ENCODE measurements at places on chromosomes 3 and 15. TPM values are rescaled to one million over a fixed set of nuclear protein-coding genes. Genes with fewer than 3 reads are reported as not detected.

GRCh38 chr3:16299746-16300145 lies 34.7 kb downstream of the OXNAD1 start:
- no peak for DNase-seq

ZNF35 gene
- total RNA-seq = 11.7 TPM

C3orf22 gene
- not detected for total RNA-seq

DNA sequence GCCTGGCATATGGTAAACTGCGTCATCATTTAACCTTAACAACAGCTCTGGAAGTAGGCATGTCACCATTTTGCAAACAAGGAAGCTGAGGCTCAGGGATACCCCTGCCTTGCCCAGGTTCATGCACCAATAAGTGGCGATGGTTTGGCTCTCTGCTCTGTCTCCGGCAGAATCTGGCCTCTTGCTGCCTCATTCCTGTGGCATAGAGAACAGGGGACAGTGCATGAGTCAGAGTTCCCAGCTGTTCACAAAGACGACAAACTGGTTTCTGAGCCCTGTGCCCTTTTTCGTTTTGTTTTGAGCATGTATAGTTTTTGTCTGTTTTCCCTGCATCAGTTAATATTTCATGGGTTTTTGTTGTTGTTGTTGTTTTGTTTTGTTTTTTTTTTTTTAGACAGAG lies 236.8 kb downstream of the OPA1 start:
- no peak for DNase-seq

GRCh38 chr3:162139841-162140240 lies 643.2 kb downstream of the OTOL1 start:
- no peak for DNase-seq

GRCh38 chr3:102979682-102980354 lies 545.0 kb downstream of the ZPLD1 start:
- DNase-seq = no peak

DNA sequence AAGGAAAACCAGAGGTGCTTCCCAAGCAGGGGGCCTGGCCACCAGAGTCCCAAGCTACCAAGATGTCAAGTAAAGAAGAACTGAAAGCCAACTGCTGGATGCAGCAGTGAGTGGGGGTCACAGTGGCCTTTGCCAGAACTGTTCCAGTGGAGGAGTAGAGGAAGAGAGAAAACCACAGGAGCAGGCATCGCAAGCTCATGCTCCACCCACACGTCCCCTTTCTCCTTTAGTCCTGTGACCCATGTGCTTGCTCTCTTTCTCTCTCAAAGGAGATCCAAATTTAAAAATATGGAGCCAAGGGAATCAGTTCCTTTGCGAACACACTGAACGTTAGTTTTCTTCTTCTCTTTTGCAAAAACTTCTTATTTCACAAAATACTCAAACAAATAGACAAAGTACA lies 12.4 kb upstream of the ABHD2 start:
- no peak for DNase-seq

- no peak for DNase-seq
Measured at GRCh38 chr3:119937229-119937628, 155.3 kb downstream of the NR1I2 start.

- no peak for DNase-seq
Measured at GRCh38 chr3:3071136-3071535, 39.0 kb downstream of the IL5RA start.

- DNase-seq = peak; percentile 59
Measured at GRCh38 chr3:194758716-194759115, 73.0 kb downstream of the FAM43A start.

GOLGA8S gene
- total RNA-seq = 0.26 TPM

DNA sequence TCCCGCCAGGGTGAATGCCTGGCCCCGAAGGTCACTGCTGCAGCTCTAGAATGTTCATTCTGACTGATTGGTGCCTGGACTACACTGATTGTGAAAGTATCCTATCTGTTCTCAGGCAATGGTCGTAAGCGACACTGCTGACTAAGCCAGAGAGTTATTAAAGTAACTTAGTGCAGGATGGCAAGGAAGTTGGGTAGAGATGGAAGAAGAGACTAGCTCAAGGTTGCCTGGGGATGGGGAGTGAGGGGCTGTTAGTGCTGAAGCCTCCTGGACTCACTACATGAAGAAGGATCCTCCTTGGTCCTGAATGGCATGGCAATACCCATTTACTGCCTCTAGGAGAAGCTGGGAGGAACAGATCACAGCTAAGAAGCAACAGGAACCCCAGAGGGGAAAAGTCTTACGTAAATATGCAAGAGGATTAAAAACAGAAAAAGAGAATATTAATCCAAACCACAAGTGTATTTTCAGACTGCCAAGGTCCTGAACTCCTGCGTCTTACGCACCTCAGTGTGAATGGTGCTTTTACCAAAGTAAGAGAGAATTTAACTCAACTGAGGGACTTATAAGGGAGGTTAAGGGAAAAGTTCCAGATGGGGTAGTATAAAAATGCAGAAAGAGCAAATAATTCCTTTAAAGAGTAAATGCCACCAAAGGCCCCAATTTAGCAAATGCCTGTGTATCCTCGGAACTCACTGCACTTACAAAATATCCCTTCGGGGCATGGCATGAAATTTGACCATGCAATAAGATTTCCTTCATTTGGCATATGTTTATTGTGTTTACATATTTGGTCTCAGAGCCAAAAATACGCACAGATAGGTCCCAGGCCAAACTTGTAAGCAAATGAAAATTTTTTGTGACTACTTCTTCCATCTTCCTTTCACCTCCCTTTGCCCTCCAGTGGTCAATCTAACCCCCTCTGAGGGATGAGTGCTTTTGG lies 64.0 kb upstream of the DGKG start:
- no peak for DNase-seq

DNA sequence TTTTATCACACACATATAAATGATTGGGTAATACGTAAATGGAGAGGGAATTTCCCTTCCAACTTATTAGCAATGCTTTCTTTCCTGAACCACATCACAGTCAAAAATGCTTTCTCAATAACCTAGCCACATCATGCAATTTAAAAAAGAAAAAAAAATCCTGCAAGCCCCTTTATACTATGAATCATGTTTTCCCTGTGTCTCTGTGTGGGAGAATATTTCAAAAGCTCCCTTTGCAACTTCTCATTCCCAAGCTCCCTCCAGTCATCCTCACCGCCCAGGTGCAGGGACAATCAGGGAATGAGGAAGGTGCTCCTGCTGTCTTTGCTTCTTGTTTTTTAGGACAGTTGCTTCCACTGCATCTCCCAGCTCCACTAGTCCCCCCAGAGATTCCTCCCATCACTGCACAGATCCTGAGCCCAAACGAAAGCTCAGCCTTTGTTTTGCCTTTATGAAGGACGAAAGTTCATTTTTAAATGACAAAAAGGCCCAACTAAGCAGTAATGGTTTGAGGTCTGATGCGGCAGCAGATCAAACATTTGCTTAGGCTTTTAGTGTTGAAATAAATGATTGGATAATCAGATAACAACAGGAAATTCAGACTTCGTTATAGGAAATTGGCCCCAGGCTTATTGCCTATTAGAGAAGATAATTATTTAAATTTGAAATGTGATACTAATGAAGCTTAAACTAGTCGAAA lies 47.8 kb upstream of the ADGRG7 start:
- DNase-seq = no peak

CDHR4 gene
- not detected for total RNA-seq

ZPLD1 gene
- not detected for total RNA-seq

CPOX gene
- 14.7 TPM for total RNA-seq

DNA sequence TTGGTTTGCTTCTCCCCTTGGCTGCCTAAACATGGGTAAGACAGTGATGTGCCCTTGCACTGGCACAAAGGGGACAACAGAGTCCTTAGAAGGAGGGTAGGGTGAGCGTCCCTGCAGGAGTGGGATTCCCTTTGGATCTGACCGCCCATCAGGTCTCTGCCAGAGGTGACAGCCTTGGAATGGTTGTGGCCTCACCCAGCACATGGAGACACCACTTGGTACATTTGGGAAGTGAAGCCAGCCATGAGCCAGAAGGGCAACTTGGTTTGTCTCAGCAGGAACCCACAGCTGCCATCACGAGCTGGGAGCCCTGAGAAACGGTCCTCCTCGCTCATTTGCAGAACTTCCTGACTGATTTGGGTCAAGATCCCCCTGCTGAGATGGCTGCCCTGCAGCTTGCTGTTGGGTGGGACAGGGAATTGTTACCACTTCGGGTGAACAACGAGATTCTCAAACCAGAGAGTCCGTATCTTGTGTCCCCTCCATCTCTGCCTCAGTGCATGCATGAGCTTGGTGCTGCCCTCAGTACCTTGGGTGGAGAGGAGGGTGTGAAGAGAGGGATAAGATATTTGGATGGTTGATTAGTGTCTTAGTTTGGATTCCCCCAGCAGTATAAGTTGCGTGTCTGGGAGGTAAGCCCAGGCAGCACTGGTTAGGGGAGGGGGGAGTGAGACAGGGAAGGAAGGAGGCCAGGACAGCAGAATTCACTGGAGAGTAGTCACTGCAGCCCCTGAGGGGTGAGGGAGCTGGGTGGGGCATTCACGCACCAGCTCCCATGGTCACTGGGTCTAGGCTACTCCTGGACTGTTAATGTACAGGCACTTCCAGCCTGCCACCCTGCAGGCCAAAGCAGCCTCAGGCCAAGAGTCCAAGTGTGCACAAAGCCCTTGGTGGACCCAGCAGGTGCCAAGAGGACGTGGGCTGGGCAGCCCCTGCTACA lies 168.8 kb upstream of the TOPAZ1 start:
- no peak for DNase-seq

DNA sequence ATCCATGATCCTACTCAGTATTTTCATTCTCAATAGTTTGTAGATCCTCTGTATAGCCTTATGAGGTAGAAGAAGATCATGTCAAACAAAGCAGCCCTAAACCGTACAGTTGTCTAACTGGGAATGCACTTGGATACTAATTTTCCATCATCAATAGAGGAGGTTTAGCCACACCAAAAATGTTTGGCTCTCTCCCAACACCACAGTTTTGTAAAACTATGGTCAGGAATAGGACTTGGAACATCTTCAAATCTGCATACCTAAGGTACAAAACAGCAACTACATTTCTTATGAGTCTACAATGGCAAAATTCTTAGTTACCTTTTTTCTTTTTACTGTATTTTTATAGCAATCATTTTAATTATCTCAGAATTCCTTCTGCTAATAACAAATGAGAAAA lies 1001.6 kb downstream of the ROBO2 start:
- no peak for DNase-seq

PARP15 gene
- total RNA-seq = 2.9 TPM

FANCI gene
- total RNA-seq = 6.6 TPM

- DNase-seq = no peak
Measured at GRCh38 chr15:40756938-40757337, 1.9 kb upstream of the RMDN3 start.

DNA sequence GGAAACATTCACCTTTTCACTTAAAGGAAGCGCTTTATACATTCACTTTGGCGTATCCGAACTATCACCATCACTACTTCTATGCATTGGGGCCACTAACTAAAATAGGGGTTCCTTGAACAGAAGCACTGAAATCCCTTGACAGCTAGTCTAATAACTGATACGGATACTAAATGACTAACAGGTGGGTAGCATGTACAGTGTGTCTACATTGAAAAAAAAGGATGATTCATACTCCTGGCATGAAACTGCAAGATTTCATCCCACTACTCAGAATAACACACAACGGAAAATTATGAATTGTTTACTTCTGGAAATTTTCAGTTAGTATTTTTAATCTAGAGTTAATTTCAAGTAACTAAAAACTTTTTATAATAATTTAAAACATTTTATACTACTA lies 96.7 kb downstream of the SMARCC1 start:
- no peak for DNase-seq

DNA sequence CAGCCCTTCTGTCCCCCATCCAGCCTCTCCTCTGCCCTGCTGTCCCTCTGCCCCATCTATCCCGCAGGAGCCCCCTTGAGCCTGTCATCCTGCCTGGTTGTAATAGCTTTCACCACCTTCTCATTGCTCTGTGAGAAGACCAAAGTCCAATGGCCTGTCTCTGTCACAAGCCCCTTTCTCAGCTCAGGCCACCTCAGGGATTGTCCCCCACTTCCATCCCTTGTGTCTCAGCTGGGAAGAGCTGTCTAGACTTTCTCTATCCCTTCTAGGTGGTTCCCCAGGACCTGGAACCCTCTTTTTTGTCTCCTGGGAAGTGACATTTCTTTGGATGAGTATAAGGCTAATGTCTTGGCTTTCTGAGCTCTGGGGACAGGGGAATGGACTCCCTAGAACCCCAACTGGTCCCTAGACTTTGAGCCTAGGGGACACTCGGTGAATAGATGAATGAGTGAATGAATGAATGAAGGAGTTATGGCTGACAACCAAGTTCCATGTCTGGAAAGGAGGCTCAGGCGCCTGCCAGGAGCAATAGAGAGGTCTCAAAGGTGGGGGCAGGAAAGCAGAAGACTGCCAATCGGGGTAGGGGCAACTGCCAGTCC lies 849 bp upstream of the PRKCD start:
- no peak for DNase-seq

SLC27A2 gene
- total RNA-seq = 1.7 TPM

CHRFAM7A gene
- 3.5 TPM for total RNA-seq

MME gene
- 138 TPM for total RNA-seq

GRCh38 chr3:127525373-127525772 lies 65.2 kb downstream of the TPRA1 start:
- DNase-seq = no peak

COLQ gene
- total RNA-seq = 0.74 TPM

DNA sequence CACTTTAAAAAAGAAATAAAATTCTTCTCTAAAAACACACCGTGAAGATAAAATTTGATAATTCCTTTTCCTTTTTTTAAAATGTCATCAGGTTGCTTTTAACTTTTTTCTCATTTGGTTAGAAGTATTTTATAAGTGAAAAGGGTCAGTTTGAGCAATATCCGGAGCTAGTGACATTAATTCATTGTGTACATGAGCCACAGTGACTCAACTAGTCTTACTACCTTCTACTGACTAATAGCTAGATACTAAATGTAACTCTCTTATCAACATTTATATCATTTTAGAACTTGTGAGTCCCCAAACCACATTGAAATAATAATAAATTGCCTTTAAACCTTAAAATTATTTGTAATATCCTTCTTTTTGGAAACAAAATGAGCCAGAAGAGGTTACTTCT lies 101.2 kb upstream of the ZBTB20 start:
- no peak for DNase-seq

Data from mesenteric fat pad (tissue), 1 donor.